Posterior cingulate gyrus (tissue), 11 donors: ENCODE measurements at places on chromosomes 12 and 14.

DNA sequence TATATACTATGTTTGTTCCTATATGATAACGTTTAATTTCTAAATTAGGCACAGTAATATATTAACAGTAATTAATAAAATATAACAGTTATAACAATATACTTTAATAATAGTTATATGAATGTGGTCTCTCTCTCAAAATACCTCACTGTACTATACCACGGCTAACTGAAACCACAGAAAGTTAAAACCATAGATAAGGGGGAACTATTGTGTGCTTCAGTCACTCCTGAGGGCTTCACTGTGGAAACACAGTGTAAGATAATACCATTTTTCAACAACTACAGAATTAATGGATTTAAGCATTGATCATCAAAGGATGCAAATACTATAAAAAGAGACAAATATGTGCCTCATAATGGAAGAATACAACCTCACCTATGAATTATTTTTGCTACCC, 266.4 kb upstream of the RGS6 start:
- no peak for DNase-seq

- DNase-seq, result no peak
Observed at GRCh38 chr12:7161811-7162210, 27.7 kb upstream of the PEX5 start.

GRCh38 chr14:69651664-69652063, 40.3 kb downstream of the SUSD6 start:
- no peak for DNase-seq

- no peak for DNase-seq
Observed at GRCh38 chr14:24058951-24059475, 7.2 kb downstream of the CARMIL3 start.

DNA sequence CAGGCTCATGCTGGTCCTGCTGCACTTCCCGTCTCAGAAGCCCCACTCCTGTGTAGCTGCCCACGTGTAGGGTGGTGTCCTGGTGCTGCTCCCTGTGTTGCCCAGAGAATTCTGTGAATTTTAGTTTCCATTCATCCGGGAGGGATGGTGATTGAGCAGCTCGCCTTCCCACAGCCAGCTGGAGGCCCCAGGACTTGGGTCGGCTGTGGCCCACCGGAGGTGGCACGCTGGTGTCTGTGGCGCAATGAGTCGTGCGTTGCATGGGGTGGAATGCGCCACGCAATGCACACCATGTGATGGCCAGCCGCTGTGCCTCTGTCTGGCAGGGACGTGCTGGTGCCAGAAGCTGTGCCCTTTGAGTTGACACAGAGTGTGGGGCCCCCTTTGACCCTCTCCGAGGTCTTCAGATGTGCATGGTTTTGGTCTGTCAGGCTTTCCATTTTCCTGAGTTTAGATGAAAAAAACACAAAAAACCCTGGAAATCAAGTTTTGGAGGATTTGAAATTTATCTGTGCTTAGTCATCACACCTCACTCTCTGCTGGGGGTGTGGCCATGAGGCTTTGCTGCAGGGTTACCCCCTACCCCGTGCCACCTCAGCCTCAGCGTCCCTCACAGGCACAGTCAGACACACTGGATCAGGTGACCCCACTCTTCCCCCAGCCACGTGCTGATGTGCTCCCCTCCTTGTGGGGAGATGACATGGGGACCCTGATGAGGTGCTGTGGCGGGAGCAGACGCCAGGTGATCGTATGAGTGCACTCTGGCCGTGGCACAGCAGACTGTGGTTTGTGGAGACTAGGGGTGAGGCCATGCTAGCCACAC, 64.6 kb downstream of the EP400 start:
- DNase-seq, result no peak

DNA sequence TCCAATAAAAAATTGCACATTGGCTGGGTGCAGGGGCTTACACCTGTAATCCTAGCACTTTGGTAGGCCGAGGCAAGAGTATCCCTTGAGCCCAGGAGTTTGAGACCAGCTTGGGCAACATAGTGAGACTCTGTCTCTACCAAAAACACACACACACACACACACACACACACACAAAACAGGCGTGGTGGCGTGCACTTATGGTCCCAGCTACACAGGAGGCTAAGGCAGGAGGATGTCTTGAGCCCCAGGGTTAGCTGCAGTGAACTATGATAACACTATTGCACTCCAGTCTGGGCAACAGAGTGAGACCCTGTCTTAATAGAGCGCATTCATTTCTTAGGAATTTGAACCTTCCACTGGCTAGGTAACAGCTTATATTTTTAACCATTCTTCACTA, 42.9 kb upstream of the BICD1 start:
- DNase-seq, result no peak

DNA sequence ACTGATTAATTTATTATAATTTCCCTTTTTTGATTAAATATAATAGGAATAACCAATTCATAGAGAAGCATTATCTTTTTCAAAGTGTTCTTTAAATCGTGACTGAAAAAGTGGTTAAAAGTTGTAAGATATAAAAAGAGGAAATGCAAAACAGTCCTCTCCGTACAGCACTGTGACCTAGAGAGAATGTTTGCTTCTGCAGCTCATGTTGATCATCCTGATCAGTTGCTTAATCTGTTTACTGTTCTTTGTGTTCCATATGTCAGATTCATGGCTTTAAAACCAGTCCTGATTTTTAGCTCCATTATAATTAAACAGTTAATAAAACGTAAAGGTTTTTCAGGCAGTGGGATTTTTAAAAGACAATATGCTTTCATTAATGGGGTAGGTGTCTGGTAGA, 4.7 kb downstream of the TTC8 start:
- no peak for DNase-seq

DNA sequence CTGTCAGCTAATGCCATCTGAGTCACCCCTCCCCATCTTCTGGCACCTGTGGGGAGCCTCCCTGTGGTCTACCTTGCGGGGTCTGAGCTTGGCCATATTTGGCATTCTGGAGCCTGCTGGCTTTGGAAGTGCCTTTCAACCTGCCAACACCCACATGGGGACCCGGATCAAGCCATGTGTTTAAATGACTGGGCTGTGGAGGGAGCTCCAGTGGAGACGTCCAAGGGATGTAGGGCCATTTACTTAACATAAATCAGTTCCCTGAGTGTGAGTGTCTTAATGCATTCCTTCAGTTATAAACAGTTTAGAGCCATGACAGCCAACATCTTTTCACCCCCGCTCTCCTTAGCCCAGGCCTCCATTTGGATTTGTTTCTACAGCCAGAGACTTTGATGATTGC, 22.0 kb downstream of the CACNA1C start:
- DNase-seq, result no peak
